Stimulated activated CD4-positive, alpha-beta T cell treated with anti-CD3 and anti-CD28 coated beads, Interleukin-12 subunit alpha, Interleukin-12 subunit beta, amount 100 ng/mL, for 4 hours (primary cell): ENCODE measurements at places on chromosomes 7 and 10.

DNA sequence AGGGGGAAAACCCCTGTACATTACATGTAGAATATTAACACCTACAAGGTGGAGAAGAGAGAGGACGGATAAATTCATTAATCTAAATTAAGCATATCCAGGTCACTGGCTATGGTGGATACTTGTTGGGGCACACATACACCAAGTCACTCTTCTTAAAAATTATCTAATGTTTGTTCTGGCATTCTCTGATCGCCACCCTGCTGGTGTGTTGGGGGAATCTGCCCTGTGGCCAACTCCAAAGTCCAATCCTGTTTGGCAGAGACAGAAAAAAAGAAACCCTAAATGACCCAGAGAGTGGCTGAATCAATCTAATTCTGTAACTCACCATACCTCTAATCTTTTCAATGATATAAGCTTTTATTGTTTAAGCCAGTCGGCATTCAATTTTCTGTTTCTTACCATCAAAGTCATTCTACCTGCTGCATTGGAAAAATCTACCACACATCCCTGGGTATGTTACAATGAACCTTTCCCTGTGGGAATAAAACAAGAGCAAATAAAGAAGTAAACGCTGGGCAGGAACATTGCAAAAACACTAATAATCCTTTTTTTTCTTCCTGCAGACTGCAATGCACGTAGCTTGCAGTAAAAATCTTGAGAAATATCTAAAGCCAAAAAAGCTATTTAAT is 34.2 kb downstream of the ELMO1 start:
- DNase-seq, result no peak

DNA sequence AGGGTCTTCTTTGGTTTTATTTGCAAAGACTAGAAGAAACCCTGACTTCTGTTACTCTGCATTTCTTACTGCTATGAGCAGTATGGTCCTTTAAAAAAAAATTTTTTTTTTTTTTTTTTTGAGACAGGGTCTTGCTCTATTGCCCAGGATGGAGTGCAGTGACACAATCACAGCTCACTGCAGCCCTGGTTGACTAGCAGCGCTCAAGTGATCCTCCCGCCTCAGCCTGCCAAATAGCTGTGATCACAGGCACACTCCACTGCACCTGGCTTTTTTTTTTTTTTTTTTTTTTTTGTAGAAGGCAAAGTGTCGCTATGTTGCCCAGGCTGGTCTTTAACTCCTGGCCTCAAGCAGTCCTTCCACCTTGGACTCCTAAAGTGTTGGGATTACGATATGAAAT is 17.4 kb downstream of the CNNM2 start:
- no peak for DNase-seq

- DNase-seq, result no peak
Observed at GRCh38 chr10:61761825-61762217, 99.1 kb downstream of the CABCOCO1 start.

- no peak for DNase-seq
Observed at GRCh38 chr7:88312061-88312663, 5.5 kb upstream of the STEAP4 start.

- DNase-seq, result no peak
Observed at GRCh38 chr7:15715435-15715834, 29.0 kb upstream of the MEOX2 start.

DNA sequence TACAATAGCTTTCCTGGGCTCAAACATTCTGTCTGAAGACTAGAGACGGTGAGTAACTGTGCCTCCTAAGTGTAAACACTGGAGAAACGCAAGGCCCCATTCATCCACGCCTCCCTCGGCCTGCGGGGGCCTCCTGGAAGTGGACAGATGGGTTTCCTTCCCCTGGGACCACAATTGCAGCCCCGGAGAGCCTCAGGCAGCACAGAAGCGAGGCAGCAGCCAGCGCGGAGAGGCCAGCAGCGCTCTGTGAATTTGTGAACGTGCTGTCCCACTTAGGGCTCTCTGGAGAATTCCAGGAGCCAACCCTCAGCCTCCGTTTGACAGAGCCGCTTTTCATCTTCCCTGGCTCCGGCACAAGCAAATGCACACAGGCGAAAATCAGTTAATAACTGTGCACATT is 23.2 kb upstream of the CALN1 start:
- DNase-seq, result no peak

DNA sequence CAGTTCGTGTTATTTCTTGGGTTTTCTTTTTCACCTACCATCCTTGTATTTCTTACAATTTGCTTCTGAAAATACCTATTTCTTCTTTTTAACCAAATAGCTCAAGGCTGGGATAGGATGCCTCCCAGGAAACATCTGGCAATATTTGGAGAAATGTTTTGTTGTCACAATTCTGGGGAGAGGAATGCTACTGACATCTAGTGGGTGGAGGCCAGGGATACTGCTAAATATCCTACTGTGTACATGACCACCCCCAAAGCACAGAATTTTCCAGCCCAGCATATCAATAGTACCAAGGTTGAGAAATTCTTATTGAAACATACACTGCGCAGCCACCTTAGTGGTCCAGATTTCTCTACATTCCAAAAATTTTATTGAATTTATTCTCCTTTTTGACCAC is 55.5 kb downstream of the CNTNAP2 start:
- DNase-seq, result no peak
